ENCODE measurements at places on chromosomes 1 and 21.

- DNase-seq: no peak
Measured at GRCh38 chr1:180851995-180852887, 60.5 kb upstream of the KIAA1614 start.

DNA sequence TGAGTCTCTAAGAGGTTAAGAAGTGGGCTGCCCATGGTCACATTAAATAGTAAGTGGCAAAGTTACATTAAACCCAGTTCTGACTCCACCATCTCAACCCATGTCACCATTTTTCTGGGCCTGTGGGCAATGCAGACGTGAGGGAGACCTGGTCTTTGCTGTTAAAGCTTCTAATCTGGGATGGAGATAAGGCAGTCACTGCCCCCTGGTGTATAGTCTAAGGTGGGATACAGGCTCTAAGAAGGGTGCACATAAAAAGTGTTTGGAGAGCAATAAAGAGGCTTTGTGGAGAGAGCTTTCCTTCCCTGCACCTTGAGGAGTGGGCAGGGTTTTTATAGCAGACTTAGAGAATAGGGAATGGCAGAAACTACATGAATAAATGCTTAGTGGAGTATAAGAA, 141.3 kb downstream of the ROR1 start:
- no peak for DNase-seq

DNA sequence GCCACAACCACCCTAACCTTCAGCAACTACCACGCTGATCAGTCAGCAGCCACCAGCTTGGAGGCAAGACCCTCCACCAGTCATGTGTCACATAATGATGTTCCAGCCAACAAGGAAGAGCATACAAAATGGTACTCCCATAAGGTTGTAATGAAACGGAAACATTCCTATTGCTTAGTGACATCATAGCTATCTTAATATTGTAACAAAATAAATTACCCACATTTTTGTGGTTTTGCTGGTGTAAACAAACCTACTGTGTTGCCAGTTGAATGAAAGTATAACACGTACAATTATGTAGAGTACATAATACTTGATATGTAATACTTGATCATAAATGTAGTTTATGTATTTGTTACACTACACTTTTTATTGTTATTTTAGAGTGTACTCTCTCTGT, 1363.2 kb upstream of the ADGRL4 start:
- DNase-seq: no peak

- no peak for DNase-seq
Measured at GRCh38 chr1:167425482-167425881, 92.8 kb downstream of the CD247 start.

DNA sequence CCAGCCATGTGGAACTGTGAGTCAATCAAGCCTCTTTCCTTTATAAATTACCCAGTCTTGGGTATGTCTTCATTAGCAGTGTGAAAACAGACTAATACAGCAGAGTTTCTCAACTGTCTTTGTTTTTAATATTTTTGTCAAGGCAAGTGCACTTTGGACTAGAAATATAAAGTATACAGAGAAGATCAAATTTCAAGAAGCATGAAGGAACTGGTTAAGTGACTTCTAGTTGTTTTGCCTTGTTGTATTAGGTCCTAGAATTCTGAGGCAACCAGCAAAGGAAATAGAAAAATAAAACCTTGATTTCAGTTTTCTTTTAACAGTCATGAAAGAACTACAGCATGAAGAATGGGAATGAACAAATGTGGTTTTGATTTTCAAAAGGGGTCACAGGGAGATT, 131.1 kb upstream of the PTGFR start:
- no peak for DNase-seq

- DNase-seq: no peak
Measured at GRCh38 chr21:38816400-38816977, 10.8 kb downstream of the ETS2 start.

GRCh38 chr1:207102146-207102545, 1.9 kb upstream of the C4BPA start:
- no peak for DNase-seq

DNA sequence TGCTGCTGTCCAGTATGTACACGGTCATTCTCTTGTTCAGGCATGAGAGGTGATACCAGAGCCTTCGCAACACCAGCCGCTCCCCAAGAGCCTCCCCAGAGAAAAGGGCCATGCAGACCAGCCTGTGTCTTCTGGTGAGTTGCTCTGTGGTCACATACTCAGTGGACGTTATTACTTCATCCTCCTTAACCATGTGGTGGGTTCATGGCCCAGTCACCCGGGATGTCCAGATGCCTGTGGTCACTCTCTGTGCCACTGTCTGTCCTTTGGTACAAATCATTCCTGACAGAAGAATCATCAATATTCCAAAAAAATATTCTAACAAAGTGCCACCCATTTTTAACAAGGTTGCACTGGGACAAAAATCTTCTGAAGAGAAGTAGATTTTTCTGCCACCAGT, 8.8 kb upstream of the ZNF124 start:
- DNase-seq: no peak

- peak; percentile 92 for DNase-seq
Measured at GRCh38 chr1:42931911-42932422, 26.7 kb downstream of the SLC2A1 start.

DNA sequence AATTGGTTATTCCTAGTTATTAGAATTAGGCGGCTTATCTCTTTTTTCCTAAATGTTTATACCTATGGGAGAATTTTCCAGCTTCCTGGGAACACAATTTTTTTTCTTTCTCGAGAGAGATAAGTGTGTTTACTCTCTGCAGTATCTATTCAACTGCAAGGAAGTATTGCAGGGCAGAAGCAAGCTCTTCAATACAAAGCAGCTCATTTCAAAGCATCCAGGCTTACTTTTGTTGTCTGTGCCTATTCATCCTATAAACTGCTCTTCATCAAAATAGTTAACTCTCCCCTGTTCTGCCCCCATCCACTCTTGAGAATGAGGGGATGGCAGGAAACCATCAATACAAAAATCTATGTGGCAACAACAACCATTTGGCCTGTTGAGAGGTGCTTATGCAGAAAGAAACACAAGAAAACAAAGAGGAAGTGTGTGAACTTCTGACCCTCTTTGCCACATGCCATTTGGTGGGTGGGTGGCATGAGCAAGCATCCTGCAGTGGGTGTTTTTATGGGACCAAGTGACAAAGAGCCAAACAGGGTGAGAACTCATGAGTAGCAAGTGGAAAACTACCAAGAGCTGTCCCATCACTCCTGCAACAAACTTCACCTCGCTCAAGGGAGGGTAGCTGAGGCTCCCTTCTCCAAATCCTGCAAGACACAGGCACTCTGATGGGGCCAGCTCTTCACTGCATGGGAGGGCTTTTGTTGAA, 50.6 kb upstream of the MRPS6 start:
- no peak for DNase-seq

GRCh38 chr1:56285554-56286402, 293.6 kb downstream of the PLPP3 start:
- no peak for DNase-seq

- DNase-seq: no peak
Measured at GRCh38 chr1:92126088-92126487, 45.9 kb downstream of the BTBD8 start.

DNA sequence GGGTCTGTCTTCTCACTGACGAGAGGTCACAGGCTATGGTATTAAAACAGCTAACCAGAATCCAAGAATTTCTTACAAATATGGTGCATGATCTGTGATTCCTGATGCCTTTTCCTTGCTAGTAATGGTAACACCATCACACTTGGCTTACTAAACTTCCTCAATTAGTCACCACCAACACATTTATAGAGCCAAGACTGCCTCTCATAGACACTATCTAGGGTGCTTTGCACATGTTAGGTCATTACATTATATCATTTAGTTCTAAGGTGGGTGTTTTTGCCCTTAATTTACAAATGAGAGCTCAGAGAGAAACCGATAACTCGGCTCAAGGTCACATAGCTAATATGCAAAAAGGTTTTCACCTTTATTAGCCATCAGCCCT, 8.7 kb downstream of the KIF21B start:
- DNase-seq: no peak

GRCh38 chr1:48931506-48932192, 155.0 kb upstream of the BEND5 start:
- DNase-seq: no peak

- DNase-seq: no peak
Measured at GRCh38 chr1:168824418-168825065, 95.5 kb upstream of the DPT start.

DNA sequence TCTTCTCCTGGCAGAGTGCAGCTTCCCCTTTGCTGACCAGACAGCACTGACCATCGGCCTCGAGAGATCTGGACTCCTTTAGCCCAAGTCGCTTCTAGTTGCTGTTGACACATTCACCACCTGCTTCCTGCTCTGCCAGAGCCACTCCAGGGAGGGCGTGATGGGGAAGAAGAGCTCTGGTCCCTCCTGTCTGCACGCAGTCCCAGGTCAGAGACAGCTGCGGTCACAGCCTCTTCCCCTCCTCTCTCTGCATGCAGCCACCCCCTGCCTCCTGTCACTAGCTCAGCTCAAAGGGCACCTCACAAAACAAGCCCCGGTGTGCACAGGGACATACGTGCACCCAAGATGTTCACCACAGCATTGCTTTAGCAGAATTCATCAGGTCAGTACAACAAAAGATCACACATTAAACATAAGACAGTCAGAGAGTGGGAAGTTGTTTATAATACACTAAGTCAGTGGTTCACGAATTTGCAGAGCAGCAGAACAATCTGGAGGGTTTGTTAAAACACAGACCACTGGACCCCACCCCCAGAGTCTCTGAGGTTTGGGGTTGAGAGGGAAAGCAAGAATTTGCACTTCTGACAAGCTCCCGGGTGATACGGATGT, 132.9 kb downstream of the SYF2 start:
- DNase-seq: no peak

DNA sequence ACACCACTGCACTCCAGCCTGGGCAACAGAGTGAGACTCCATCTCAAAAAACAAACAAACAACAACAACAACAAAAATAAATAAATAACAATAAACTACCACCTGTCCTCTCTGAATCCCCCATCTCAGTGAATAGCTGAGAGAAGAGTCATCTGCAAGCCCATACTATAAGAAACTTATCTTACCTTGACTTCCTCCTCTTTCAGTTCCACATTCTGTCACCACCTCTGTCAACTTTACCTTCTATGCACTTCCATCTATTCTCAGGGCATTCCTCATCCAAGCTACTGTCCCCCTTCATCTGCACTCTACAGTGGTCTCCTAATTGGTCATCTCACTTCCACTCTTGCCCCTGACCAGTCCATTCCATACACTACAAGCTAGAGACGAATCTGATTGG, 58.1 kb downstream of the KIAA0040 start:
- DNase-seq: no peak

GRCh38 chr1:203777596-203777995, 12.6 kb downstream of the LAX1 start:
- DNase-seq: no peak

DNA sequence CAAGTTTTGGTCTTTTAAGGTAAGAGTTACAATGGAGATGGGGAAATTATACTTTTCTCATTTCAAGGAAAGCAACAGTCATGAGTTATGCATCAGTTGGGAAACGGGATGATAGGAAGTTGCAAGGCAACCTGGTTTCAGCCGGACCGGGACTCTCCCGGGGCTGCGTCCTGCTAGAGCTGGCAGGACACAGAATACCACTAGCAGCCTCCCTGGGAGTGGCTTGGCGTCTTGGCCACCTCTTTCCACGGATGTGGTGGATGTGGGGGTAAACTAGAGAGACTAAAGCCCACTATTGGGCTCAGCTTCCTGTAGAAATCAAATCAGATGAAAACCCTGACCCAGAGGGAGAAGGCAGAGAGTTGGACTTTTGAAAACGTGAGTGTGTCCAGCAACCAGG, 71.9 kb downstream of the ADARB1 start:
- no peak for DNase-seq

- DNase-seq: no peak
Measured at GRCh38 chr1:99754697-99755096, 11.7 kb downstream of the FRRS1 start.

GRCh38 chr1:206658264-206658980, 23.1 kb downstream of the DYRK3 start:
- DNase-seq: peak; percentile 60

DNA sequence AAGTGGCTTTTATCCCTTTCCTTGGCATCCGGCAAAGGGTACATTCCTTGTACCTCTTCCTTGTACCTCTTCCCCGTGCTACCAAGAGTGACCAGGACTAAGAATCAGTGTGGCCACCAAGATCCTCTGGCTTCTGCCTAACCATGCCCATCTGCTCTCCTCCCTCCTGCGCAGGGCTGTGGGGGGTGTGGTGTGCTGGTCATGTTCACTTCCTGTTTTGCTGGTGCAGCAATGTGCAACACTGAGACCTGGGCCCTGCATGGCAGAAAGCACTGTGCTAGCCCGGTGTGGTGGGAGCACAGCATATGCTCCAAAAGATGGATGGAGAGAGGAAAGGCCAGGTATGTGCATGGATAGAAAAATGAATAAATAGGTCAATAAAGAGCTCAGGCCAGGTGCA, 33.3 kb upstream of the TENT5C start:
- DNase-seq: no peak

- no peak for DNase-seq
Measured at GRCh38 chr21:46411236-46411635, 47.5 kb upstream of the DIP2A start.

All from GM18507 (cell line).